ENCODE measurements at places on chromosomes 2 and 18.

- no peak for DNase-seq
Measured at GRCh38 chr2:224101820-224102630, 62.9 kb upstream of the SERPINE2 start.

DNA sequence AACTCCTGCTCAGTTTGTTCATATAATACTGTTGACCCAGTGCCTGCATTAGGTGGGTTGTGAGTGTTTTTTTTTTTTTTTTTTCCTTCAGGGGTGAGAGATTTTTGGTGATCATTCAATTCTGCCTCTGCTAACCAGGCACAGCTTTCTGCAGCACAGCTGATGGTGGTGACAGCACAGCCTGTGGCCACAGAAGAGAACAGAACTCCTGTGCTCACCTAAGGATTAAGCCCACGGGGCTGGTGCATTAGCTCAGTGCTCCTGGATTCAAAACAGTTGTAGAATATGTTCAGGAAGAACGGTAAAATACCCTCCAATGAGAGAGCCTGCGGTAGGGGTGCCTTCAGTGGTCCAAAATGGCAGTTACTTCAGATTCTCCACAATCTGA, 42.0 kb downstream of the PKP4 start:
- no peak for DNase-seq

GRCh38 chr2:173555833-173556232, 201.2 kb downstream of the CDCA7 start:
- DNase-seq = no peak

DNA sequence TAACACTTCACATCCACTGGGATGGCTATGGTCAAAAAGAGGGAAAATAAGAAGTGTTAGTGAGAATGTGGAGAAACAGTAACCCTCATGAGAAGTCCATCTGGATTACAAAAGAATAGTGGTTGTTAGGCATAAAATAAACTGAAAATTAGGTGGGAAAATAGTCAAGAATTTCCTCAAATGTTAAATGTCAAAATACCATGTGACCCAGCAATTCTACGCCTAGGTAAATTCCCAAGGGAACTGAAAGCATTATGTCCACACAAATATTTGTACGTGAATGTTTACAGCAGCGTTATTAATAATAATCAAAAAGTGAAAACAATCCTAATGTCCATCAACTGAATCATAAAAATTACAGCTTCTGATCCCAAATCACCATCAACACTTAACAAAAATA, 11.0 kb downstream of the WDR33 start:
- no peak for DNase-seq

DNA sequence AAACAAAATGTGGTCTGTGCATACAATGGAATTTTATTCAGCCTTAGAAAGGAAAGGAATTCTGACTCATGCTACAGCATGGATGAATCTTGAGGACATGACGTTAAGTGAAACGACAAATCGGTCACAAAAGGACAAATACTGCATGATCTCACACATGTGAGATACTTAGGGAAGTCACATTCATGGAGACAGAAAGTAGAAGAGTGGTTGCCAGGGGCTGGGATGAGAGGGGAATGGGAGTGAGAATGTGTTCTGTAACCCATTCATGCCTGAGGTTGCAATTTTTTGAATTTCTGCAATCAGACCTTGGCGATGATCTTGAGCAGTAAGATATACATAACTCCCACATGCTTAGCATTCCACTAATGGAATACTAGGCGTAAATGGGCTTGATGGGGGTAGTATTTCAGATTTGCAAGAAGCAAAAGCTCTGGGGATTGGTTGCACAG, 22.0 kb downstream of the FHL2 start:
- no peak for DNase-seq

GRCh38 chr2:17093712-17094111, 424.5 kb downstream of the RAD51AP2 start:
- no peak for DNase-seq

- DNase-seq = no peak
Measured at GRCh38 chr2:214679736-214680135, 129.7 kb downstream of the BARD1 start.

GRCh38 chr2:239164335-239164871, 236.4 kb downstream of the HDAC4 start:
- no peak for DNase-seq

DNA sequence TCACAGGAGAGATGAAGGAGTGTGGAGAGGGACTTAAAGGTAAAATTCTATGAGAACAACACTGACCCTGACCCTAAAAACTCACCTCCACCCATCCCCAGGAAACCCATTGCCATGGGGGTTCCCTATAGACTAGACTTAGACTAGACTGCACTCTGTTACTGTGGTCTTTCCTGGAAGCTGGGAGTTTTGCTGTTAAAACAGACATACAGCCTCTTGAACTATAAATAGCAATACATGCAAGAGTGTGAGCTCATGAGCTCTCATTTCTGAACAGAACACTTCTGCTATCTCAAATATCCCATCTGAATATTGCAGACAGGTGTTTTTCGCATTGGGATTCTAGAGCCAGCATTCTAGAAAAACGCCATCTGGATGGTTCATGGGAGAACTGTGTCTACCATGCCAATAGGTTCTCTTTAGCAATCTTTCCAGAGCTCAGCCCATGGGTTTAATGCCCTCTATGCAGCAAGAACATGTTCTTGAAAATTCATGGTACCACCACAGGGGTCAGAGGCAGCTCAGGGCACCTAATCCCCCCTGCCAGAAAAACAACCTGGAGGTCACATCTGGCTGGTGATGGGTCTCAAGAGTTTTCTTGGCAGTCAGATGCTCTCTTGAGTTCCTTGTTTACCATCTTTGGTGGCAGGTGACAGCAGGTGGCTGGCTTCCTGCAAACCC, 51.9 kb downstream of the SLC14A2 start:
- DNase-seq = no peak

GRCh38 chr2:15626967-15627366, 35.3 kb downstream of the DDX1 start:
- DNase-seq = no peak

- no peak for DNase-seq
Measured at GRCh38 chr18:27211569-27211968, 26.5 kb upstream of the CHST9 start.

GRCh38 chr2:144404586-144405314, 115.2 kb downstream of the ZEB2 start:
- no peak for DNase-seq

GRCh38 chr18:27797484-27797883, 379.4 kb downstream of the CDH2 start:
- no peak for DNase-seq

DNA sequence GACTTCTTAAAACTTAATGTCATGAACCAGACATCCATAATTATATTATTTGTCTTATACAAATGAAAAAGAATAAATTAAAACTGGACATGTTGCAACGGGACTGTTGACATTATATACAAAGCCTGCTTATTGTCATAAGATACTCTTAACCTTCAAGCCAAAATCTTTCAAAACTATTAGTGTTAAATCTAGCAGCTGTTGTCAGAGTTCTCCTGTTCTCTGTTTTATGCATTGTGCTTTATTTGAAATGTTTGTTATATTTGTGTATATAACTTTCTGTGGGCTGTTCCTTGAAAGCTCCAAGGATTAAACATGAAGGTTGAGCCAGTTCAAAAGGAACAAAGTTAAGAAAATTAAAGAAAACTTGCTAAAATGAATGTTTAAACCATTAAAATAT, 335.5 kb upstream of the NT5C1B start:
- DNase-seq = no peak

GRCh38 chr2:50514901-50515300, 517.0 kb downstream of the NRXN1 start:
- no peak for DNase-seq

GRCh38 chr2:112481528-112482233, at the start of gene TTL:
TSS of gene TTL (plus strand) at chr2:112482156. CDS start at chr2:112482345, 189 bp downstream.
- peak; percentile 55 for DNase-seq

DNA sequence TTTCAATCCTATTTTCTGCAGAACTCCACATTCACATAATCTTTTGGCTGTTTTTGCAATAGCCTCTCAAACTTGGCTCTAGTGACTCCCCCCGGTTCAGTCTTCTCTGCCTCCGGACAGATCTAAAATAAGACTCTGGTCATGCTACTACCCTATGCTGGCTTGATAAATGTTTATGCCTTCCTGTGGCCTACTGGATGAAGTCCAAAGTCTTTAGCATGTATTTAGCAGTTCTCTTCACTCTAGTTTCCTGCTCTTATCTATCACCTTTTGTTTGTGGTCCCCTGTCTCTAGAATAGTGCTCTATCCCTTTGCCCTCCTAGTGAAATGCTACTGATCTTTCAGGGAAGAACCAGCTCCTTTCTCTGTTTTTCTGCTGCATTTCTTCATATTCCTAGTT, 14.4 kb downstream of the ADCYAP1 start:
- no peak for DNase-seq

DNA sequence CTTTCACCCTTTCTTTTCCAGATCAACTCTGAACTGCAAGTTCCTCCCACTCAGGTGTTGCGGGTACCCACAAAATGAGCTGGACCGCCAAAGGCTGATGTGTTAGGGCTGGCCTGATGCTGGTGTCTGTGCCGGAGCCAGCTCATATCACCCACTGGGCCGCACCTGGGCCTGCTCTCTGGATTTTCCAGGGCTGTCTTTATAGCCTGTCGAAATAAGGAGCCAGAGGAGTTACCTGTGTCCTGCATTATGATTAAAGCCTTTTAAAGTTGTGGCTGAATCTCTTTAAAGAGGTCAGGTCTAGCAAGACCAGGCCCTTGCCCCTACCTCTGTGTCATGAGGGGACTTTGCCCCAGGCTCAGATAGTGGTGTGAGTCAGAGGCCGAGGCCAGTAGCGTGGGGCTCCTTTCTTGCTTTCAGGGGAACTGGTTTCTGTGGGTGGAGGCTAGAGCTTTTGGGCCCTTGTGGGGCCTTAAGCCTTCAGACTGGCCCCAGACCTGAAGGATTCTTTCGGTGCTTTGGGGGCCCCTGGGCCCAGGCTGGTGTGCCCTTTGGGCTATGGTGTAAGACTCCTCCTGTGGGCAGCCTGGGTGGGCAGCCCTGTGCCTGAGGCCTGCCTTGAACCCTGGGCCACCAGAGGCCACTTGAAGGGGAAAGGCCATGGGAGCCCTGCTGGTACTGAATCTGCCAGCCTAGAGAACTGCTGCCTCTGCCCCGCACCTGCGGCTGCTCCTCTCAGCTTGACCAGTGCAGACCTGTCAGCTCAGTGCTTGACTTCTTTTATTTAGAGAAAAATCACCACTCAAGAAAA, 21.3 kb downstream of the OTOF start:
- DNase-seq = no peak

- no peak for DNase-seq
Measured at GRCh38 chr2:138036522-138036921, 72.2 kb downstream of the HNMT start.

- no peak for DNase-seq
Measured at GRCh38 chr2:30359644-30360167, 87.3 kb upstream of the LCLAT1 start.

GRCh38 chr2:237922641-237923361, 44.0 kb upstream of the UBE2F start:
- no peak for DNase-seq
